ENCODE measurements at places on chromosomes 7 and 10.

DNA sequence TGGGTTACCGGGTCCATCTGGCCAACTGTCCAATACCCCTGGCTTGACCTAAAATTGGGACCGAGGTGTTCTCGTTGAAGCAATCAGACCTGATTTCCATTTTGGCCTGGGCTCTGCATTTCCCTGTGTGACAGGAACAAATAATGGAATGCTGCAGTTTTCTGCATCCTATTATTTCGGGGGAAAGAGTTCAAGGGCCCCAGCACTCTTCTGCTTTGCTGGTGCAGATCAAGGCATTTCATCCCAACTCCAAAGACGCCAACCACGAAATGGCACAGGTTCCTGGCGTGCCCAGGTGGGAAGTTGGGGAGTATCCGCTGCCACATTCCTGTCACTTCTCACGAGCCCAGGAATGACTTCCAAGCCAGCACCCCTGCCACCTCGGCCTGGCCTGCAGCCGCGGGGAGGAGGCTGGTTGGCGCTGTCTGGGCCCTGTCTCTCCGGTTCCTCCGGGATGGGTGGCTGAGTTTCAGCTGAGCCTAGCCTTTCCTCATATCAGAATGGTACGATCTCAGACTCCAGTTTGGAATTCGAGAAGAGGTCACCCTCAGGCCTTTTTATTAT is 56.5 kb downstream of the FAM171A1 start:
- DNase-seq, result no peak

- no peak for DNase-seq
Observed at GRCh38 chr7:101736084-101736483, 81.3 kb upstream of the CUX1 start.

GRCh38 chr10:70931168-70931815 is 42.9 kb upstream of the PCBD1 start:
- DNase-seq, result no peak

DNA sequence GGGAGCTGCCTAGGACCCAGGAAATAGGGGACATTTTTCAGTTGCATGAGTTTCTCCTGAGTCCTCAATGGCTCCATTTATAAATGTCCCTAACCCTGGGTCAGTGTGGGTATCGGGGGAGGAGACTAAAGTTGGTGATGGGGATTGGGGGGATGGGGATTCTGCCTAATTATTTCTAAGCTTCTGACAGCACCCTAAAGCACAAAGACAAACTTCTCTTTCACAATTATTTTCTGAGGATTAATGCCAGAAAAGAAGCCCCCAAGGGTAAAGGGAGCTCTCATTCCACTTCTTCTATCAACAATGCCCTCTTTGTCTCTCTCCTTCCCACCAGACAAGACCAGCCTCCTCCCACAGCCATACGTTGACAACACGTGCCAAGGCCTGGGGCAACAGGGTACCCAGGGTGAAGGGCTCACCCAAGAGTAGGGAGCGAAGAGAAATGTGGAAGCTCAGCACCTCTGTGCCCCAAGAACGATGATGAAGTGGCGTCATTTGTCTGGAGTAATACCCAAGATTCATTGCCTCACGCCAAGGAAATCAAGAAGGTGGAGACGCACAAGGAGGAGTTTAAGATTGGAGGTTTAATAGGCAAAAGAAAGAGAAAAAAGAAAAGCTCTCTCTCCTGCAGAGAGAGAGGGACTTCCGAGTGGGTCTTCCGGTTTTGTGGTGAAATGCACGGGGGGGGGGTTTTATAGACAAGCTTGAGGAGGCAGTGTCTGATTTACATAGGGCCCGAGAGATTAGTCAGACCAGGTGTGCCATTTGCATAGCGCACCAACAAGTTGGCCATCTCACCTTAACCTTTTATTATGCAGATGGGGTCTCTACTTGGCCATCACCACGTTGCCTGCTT is 14.4 kb upstream of the GJC3 start:
- DNase-seq, result no peak

DNA sequence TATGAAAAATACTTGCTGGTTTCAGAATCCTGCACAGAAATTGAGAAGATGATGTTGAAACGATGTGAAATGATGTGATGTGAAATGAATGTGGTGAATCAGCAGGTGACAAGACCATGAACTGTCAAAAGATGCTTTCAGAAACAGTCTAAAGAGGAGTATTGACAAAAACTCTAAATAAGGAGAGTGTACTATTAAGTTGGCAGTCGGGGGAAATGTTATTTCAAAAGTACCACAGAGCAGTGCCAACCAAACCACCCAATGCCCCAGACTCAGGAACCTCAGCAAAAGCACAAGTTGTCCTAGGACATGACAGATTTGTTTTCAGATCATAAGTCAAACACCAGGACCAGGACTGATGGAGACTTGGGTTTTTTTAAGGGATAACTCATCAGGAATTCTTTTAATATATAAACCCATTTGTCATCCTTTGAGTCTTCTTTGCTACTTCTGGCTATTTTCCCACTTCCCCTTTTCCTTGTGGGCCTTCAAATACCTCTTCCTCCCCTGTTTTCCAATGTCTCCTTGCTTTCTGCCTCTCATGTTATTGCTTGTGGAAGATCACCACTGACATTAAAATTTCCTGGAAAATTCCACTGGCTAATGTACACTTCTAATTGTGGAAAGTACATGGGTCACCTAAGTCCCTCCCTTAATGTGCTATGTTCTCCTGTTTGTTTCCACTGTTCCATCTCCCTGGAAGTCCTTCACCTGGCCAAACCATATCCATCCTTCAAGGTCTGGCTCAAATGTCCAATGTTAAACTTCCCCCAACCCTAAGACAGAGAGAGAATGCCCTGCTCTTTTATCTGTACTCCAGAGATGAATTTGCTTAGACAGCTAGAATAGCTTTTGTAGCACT is 10.2 kb upstream of the PPP1R3C start:
- no peak for DNase-seq

- DNase-seq, result no peak
Observed at GRCh38 chr7:155348806-155349205, 51.1 kb downstream of the INSIG1 start.

DNA sequence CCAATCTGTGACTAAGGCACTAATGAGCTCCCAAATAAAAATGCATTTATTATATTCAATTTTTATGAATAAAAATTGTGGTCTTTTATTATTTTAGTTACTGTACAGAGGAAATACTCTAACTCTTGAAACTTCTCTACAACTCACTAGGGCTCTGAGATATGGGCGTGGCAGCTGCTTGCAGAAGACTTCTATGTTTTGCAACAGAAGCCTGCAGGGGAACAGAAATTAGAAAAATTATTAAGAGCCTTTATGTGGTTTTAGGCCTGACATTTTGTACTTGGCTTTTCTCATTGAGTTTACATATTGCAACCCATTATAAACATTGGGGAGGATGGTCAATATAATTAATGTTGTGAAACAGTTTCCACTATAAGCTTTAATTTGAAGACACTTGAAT is 581.4 kb downstream of the TNS3 start:
- no peak for DNase-seq

- no peak for DNase-seq
Observed at GRCh38 chr7:45343746-45344145, 186.2 kb downstream of the RAMP3 start.

GRCh38 chr7:32588657-32589056 is 93.4 kb downstream of the AVL9 start:
- no peak for DNase-seq
